ENCODE measurements at places on chromosomes 4 and X.

DNA sequence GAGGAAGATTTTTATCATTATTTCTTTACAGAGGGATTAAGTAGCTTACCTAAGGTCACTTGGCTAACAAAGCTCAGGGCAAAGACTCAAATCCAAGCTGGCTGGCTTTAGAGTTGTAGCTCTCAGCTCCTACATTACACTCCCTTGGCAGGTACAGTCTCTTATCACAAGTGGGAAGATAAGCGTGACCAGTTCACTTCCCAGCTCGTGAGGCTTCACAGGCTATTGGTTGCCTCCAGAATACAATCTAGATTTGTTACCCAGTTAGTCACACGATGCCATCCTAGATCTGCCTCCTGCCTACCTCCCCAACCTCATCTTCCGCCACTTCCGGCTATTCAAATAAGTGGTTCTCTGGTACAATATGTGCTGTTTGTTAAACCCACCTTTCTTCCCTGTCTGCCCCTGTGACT lies 3.7 kb downstream of the MMRN1 start:
- no peak for DNase-seq

GRCh38 chr4:140091305-140091704 lies 62.7 kb downstream of the MAML3 start:
- no peak for DNase-seq

- DNase-seq, result no peak
Measured at GRCh38 chr4:69748173-69748572, 12.2 kb downstream of the SULT1B1 start.

- no peak for DNase-seq
Measured at GRCh38 chr4:1476140-1476513, 69.9 kb upstream of the NKX1-1 start.

GRCh38 chrX:12702509-12703091 lies 88.6 kb upstream of the PRPS2 start:
- no peak for DNase-seq

DNA sequence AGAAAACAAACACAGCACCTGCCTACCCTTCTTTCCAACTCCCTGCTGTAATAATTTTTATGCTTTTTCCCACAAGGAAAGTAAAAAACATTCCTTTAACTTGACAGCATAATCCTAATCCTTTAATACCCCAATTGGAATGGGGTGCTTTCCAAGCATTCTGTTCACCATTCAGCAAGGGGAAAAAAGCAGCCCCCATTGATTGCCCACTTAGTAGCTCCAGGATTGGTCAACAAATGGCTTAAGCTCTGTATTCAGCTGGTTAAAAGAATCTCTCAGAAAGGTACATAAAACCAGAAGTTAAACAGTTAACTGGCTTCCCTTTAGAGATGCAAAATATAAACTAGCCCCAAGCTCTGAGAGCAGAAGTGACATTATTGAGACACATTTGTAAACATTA lies 194.8 kb upstream of the ATOH1 start:
- DNase-seq, result no peak

- no peak for DNase-seq
Measured at GRCh38 chr4:153087671-153088194, 116.5 kb upstream of the TRIM2 start.

GRCh38 chr4:147617173-147617840 lies at the start of gene TMEM184C:
TSS of gene TMEM184C (plus strand) at chr4:147617397. CDS start at chr4:147617957, 560 bp downstream.
- peak; percentile 99 for DNase-seq

DNA sequence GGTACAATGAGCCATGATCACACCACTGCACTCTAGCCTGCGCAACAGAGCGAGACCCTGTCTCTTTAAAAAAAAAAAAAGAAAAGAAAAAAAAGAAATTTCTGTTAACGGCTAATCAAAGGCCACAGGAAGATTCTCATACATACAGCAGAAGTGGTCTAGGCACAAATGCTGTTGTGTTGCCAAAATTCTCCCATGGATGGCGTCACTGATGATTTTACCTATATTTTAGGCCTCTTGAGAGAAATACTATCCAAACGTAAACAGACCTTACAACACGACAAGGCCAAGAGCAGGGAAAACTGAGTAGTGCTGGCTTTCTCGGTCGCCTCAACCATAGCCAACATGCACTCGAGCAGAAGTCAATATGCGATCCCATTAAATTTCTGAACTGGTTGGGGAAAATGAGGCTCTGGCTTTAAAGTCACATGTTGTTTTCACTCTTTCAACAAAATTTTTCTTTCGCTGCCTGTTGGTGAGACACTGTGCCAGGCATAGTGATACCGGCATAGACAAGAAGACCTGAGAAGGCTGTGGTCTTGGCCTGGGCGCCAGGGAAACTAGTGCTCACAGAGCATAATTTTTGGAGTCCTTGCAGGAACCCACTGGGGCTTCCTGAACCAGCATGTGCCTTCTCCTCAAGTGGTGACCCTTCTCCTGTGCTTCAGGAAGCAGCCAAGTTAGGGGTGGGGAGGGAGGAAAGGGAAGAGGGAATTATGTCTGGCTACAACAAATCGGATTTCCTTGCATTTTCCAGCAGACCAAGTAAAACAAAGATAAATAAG lies 20.6 kb downstream of the SH3KBP1 start:
- DNase-seq, result no peak

DNA sequence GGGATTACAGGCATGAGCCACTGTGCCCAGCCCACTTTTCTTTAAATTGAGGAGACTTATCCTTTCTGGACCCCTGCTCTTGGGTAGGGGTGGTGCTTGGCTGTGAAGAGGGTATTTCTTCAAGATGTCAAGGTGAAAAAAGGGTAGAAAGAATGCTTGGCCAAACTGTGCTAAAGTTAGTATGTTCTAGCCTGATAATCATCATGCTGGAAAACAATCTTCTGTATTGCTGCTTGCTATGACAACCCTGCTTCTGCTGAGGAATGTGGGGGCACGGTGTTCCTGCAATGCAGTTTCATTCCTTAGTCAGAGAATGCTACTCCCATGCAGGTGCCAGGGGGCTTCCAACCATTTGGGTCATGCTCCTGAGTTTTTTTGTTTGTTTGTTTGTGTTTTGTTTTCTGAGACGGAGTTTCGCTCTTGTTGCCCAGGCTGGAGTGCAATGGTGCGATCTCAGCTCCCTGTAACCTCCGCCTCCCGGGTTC lies 4.0 kb upstream of the UBE2A start:
- no peak for DNase-seq

DNA sequence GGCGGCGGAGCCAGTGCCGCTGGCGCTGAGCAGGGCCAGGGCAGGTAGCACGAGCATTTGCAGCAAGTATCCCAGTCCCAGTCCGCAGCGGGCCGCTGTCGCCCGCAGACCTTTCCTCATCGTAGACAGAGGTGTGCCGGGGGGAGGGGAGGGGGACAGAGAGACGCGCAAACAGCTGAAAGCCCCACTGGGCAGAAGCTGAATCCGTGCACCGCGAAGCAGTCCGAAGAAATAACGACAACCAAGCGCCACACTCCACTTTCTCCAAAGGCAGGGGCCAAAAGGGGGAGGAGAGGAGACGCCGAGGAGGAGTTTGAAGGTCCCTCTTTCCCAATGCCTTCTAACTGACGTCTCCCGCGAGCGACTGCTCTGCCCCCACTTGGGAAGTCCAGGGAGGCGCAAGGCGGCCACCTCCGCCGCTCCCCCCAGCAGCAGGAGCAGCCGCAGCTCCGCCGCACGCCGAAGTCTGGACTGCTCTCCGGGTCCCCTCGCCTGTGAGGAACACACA lies at the start of gene UNC5C:
TSS of gene UNC5C (minus strand) at position 236 of the 508 bp plus-strand sequence.
- DNase-seq, result no peak

- DNase-seq, result no peak
Measured at GRCh38 chr4:109648266-109648996, 54.8 kb downstream of the CASP6 start.

DNA sequence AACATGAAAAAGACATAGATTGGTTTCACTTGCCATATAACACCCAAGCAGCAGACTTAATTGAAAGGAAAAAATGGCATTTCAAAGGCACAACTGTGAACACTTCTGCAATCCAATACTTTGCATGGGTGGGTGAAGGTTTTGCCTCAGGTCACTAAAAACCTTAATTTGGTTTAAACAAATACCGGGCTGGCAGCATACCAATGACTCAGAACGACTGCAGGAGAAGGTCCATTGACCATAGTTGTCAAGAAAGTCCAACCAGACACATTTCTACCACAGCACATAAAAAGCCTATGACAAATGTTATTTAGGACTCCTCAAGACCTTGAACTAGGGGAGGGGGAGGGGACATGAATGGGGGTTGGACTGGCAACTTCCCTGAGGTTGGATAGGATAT lies 183.6 kb upstream of the TRPC5 start:
- no peak for DNase-seq

- DNase-seq, result no peak
Measured at GRCh38 chrX:19855700-19856381, 31.6 kb downstream of the SH3KBP1 start.

GRCh38 chr4:102825261-102826091 lies 1.9 kb downstream of the UBE2D3 start:
- no peak for DNase-seq

DNA sequence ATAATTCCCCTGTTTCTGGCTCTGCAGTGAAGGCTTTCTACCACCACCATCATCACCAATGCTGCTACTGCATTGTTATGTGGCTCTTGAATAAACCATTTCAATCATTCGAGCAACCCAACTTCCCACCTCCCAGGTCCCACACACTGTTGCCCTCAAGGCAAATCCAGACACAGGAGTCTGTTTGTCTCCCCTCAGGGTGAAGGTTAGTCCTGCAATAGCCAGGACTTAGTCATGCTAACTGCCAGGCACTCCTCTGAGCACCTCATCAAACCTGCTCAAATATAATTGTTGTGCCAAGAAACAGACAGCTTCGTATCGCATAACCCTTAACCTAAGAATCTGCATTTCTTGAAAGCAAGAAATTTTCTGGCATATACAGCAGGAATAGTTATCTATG lies 213.2 kb downstream of the KDR start:
- DNase-seq, result no peak

DNA sequence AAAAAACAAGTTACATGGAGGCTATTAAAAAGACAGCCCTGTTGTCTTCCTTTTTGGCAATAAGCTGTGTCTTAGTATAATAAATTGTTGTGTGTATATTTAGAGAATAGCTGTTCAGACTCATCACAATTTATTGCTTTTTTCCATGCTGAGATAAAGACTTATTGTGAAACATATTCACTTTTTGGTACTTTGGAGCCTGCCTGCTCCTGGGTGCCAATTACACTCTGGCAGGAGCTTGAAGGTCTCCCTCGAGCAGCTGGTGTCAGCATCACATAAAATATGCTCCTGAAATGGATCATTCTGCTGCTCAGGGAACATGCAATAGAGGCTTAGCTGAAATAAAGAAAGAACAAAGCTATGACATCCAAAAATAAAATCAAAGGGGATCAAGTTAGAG lies 211.6 kb upstream of the DKK2 start:
- no peak for DNase-seq

GRCh38 chr4:97646997-97647396 lies 496.3 kb downstream of the STPG2 start:
- DNase-seq, result no peak
